ENCODE measurements at places on chromosomes 16 and 17.

DNA sequence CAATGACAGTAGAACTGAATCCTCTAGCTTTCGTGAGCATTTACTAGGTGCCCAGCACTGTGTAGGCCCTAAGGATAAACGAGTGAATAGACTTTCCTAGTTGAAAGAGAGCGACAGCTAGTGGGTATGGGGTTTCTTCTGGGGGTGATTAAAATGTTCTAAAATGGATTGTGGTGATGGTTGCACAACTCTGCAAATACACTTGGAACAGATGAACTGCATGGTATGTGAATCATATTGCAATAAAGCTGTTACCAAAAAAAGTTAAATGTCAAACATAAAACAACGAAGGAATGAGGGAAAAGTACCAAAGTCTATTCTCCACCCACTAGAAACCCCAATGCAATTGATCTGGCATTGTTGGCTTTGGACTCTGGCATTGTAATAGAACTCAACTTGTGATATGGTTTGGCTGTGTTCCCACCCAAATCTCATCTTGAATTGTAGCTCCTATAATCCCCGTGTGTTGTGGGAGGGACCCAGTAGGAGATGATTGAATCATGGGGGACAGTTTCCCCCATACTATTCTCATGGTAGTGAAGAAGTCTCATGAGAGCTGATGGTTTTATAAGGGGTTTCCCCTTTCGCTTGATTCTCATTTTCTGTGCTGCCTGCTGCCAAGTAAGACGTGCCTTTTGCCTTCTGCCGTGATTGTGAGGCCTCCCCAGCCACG lies 70.5 kb downstream of the MARF1 start:
- DNase-seq = no peak

DNA sequence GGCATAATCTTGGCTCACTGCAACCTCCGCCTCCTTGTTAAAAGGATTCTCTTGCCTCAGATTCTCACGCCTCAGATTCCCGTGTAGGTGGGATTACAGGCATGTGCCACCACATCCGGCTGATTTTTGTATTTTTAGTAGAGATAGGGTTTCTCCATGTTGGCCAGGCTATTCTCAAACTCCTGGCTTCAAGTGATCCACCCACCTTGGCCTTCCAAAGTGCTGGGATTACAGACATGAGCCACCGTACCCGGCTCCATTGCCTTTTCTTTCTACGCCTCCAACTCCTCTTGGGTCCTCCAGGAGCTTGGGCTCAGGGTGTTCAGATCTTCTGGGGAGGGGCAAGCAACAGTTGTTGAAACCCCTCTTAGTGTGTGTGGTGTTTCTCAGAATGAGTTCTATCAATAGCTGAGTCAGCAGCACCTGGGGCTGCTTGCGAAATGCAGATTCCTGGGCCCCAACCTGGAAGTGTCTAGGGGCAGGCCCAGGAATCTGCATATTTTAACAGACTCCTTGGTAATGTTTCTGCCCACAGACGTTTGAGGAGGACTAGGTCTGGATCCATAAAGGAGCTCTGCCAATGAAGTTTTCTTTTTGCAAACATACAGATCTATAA lies 31.4 kb downstream of the SEC14L5 start:
- DNase-seq = no peak

DNA sequence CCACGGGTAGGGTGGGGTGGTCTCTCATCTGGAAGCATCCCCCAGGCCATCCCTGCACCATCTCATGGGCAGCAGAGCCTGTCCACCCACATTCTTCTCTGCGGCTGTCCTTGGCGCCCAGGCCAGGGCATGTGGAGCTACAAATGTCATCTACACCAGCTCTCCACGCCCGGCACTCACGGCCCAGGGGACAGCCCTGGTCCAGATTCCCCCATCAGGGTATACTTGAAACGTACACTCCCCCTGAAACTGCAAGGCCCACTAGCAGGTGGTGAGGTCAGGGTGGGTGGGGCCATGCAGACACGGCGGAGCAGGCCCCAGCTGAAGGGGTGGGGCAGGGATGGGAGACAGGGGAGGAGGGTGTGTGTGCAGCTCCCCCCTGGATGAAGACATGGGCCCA lies 3.2 kb upstream of the SOX8 start:
- no peak for DNase-seq

- DNase-seq = no peak
Measured at GRCh38 chr16:54009464-54010176, 277.0 kb downstream of the IRX3 start.

DNA sequence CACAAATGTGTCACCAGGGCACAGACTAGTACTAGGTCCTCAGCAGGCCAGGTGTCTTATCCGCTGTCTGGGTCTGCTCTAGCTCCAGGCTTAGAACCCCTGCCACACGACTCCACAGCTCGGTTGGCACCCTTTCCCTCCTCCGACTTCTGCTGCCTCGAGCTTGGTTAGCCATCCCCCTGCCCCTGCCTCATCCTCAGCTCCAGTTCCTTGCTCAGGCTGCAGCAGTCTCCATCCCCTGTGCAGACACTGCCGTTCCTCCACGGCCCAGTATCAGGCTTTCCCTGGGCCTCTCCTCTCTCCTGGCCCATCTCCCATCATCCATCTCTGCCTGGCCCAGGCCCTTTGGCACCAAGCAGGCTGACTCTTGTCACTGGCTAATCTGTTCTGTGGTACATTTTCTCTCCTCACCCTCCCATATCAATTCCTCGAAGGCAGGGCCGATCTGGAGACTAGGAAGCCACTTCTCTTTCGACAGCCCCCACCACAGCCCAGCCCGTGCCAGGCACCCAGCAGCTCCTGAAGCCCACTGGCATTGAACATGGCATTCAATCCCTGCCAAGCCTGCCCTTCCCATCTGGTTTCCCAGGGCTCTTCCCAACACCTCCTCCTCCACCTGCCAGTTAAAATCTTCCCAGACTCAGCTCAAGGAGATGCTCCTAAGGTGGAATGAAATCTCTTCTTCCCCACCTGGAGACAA lies 1.4 kb upstream of the GRN start:
- DNase-seq = no peak

- DNase-seq = peak; percentile 67
Measured at GRCh38 chr17:47776330-47777197, 43.5 kb downstream of the TBX21 start.

GRCh38 chr17:69508814-69509213 lies 94.3 kb downstream of the MAP2K6 start:
- DNase-seq = no peak

- no peak for DNase-seq
Measured at GRCh38 chr16:90008708-90009145, 10.5 kb downstream of the DBNDD1 start.

GRCh38 chr16:55144651-55145050 lies 179.4 kb upstream of the IRX6 start:
- DNase-seq = no peak

GRCh38 chr16:25030420-25031131 lies 15.4 kb upstream of the ARHGAP17 start:
- no peak for DNase-seq

DNA sequence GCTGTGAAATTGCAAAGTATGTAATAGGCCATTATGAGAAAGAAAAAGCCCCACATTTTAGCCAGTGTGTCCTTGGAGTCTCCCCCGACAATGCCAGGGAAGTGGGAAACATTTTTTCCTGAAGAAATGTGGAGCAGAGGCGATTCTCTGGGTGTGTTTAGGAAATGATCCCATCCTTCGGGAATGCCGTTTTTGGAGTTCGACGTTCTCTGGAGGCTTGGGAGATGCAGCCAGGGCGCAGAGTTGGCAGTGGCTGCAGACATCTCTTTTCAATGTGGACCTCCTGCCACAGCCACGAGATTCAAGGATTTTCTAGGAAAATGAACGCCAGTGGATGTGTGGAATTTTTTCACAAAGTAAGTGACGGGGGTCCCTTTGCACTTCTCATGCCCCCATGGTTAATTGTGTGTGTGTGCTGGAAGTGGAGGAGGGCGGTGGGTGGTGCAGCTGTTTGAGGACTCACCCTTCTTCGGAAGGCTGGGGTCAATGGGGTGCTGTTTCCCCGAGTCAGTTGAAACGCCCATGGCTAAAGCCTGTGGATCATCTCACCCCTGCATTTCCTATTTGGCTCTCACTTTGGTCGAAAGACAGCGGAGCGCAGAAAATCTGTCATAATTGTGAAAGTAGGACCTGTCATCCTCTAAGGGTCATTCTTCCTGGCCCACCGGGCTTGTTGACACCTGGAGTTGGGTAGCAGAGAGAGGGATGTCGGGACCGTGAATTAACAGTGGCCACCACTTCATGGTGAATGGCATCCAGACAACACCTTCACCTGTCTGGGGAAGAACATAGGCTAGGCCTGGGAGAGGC lies 73.2 kb downstream of the CMIP start:
- no peak for DNase-seq

DNA sequence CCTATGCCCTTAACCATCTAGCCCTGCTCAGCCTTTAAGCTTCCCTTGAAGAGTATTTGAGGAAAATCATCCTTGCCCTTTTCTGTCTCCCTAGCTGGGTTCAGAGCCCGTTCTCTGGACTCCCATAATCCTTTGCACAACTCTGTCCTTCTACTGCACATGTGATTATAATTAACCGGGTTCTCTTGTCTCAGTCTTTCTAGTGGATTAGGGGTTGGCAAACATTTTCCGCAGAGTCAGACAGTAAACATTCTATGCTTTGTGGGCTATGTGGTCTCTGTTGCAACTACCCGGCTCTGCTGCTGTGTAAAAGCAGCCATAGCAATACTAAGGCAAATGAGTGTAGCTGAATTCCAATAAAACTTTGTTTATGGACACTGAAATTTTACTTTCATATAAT lies 80.0 kb downstream of the CDRT15 start:
- no peak for DNase-seq

- no peak for DNase-seq
Measured at GRCh38 chr16:82481455-82481854, 145.3 kb upstream of the CDH13 start.

DNA sequence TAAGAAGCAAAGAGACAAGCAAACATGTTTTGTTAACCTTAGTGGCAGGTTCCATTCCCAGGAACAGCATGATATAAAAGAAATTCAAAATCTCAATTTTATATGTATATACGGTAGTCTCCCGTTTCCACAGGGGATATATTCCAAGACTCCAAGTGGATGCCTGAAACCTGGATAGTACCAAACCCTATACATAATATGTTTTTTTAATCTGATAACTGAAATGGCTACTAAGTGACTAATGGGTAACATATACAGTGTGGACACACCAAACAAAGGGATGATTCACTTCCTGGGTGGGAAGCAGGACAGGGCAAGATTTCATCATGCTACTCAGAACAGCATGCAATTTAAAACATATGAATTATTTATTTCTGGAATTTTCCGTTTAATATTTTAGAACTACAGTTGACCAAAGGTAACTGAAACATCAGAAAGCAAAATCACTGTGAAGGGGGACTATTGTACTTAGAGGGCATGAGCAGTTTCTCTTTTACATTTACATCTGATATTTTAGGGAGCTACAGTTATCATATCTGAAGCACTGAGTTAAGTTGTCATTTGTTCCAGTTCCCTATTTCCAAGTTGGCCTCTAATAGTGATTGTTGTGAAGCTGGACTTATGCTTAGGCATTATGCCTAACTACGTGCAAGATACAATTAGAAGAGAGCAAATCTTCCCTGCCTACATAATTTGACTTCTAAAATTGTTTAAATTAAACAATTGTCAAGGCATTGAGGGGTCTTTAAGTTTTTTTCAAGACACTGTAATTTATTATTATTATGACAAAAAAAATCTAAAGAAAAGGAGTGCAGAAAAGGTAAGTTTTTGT lies 34.1 kb upstream of the ABCA6 start:
- no peak for DNase-seq

GRCh38 chr16:78444-79150 lies 572 bp downstream of the MPG start:
- DNase-seq = no peak

DNA sequence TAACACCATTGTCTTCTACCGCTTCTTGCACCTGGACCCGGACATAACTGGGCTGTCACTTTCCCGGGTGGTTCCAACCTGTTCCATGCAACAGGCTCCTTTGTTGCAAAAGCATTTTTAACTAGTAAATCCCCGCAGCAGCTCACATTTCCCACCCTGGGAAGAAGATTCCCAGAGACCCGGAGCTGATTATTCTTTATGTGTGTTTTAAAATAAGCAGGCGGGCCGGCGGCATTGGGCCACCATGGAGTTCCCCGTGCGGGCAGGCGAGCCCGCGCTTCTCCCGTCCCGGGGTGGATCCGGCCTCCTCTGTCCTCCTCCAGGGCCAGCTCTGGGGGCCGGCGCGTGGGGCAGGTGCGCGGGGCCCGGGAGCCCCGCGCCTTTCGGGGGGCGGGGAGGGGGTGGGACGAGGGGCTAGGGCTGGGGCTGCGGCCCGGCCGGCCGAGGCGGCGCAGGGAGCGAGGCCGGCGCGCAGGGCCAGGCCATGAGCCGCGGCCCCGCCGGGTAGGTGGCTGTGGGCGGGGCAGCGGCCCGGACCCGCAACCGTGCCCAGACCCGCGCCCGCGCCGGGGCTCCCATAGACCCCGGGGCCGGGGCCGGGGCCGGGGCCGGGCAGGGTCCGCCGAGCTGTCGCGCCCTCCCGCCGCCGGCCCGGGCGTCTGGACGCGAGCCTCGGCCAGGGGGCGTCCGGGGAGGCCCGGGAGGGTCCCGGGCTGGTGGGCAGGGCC lies 1.7 kb downstream of the CRAMP1 start:
- DNase-seq = no peak

DNA sequence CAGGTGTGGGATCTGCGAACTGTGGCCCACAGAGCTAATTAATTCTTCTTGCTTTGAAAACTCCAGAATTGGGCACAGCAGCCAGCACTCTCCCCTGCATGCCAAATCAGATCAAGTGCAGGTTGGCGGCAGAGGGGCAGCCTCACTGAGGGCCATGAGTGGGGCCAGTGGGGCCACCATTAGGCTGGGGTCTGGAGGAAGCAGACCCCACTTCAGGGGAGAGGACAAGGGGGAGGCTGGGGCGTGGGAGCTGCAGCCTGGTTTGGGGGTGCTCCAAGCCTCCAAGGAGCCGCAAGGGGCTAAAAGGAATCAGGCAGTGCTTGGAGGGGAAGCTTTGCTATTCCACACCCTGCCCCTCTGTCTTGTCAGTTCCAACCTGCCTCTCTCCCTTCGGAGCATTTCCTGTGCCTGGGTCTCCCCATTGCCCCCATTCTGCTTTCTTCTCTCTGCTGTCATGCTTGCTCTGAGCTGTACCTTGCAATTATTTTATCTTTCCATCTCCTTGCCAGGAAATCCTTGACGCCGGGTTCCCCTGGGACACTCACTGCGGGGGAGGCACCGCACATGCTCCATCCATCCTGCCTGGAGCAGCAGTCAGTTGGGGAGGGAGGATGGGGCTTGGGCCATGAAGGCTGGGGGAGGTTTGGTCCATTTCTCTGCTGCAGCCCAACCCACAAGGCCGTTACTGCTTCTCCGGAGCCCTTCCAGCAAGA lies 3.3 kb upstream of the ABCC3 start:
- no peak for DNase-seq

GRCh38 chr17:82238472-82239201 lies 9.8 kb downstream of the SLC16A3 start:
- DNase-seq = peak; percentile 85

GRCh38 chr16:84358601-84359295 lies 9.6 kb upstream of the ATP2C2 start:
- no peak for DNase-seq
